Epithelial cell of prostate (primary cell): ENCODE measurements at places on chromosomes 11 and 22.

DNA sequence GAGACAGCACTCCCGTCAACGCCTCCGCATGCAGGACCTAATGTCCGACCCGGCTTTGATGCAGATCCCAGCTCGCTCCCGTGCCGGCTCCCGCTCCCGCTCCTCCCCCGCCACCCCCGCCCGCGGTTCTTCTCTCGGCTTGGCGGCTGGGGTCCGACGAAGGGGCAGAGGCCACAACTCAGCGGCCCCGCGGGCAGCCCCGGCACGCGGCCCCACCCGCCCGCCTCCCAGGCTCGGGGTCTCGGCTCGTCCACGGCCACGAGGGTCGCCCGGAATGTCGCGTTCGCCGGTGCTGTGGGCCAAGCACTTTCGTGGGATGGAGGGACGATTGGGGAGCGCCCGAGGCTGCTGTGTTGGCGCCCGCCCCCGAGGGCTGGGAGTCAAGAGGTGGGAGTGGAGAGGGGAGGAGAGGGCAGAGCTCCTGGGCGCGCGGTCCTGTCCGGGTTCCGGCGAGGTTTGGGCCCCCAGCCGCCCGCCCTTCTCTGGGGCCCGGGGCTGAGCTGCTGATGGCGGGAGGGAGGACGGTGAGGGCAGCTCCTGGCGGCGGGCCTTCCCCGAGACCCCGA lies 5.3 kb upstream of the TBX1 start:
- DNase-seq, result no peak

GRCh38 chr11:1889941-1890855 lies 1.5 kb downstream of the PRR33 start:
- no peak for DNase-seq

DNA sequence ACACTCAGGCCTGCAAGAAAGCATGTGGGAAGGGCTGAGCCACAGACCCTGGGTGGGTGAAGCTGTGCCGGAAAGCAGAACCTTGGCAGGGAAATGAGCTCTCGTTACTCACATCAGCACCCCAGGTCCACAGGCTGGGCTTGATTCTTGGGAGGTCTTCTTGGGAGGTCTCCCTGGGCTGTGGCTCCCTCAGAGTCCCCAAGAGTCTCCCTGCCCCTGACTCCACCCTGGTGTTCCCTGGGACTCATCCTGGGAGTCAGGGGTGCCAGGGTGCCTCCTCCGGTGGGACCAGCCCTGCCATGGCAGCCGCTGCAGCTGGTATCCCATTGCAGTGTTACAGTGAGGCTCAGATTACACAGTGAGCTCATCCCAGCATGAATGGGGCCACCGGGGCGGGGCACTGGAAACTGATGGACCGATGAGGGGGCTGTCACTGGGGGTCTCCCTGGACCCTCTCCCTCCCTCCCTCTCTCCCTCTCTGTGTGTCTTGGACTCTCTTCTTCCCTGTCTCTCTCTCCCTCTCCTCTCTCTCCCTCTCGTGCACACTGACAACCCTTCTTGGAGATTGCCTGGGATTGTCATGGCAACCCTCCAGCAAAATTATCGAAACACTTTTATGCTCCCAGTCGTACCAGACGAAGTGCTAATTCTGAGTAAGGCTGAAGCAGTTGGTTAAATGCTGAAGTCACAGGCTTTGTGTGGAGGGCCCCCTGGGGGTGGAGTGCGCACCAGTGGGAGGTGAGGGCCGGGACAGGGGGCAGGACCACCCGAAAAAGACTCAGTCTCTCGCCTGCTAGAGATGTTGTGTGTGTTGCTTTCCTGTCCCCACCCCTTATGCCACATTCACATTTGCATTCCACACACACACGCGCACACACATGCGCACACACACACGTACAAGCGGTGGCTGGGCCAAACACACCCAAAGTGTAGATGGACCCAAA lies 8.6 kb upstream of the C11orf96 start:
- DNase-seq, result no peak

DNA sequence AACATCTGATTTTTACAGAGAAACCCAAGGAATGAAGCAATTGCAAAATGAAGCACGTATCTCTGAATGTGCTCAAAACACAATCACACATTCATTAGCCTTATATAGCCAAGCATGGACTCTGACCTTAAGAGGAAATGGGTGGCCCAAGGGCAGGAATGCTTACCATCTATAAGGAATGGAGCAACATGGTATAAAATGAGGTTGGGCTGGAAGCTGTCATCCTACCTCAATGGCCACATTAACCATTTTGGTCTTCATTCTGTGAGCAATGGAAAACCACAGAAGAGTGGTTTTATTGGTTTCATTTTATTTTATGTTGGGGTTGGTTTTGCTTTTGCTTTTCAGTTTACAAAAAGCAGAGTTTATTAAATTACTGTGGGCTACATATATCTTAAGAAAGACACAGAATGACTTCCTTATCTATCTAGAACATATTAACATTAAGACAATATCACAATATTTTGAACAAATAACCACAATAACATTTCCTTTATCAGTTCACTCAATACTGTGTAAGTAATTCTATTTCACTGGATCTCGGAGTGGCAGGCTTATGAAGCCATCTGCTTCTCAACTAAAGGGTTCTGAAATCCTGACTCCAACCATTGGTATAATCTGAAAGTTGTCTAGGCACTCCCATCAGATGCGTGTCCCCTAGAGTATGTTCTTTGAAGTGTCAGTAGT lies 10.8 kb upstream of the MS4A13 start:
- no peak for DNase-seq

DNA sequence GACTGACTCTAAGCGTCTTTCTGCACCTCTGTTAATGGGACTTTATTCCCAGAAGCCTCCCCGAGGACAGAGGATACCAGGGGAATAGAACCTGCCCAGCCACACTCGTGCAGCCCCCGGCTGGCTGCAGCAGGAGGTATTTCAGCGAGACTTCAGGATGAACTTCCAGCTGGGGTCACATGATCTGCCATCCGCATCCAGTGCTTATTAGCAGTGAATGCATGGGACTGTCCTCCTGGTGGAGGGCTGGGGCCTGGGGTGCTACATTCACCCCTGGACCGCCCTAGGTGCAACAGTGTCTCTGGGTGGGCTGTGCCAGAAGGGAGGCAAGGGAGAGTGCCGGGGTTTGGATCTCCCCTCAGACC lies 1.6 kb downstream of the DUSP8 start:
- no peak for DNase-seq

DNA sequence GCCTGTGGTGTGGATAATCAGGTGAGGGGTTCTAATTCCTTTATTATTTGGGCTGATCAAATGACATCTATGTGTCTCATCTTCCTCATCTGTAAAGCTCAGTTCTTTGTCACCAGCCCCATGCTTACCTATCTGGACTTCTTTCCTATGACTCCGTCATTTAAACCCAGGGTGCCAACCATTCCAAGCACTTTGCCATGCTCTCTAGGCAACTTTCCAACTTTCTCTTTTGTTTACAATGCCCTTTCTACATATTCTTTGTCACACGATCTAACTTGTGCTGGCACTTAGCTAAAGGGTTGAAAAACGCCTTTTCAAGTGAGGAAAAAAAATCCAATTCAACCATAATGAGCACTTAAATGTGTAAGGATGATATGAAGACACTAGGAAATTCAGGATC lies 27.9 kb downstream of the EXPH5 start:
- no peak for DNase-seq

GRCh38 chr11:61158691-61159381 lies 2.4 kb downstream of the VPS37C start:
- DNase-seq, result peak; percentile 62

GRCh38 chr11:128732471-128733277 lies 38.8 kb downstream of the FLI1 start:
- DNase-seq, result no peak
